ENCODE measurements at places on chromosomes 16 and 17.

- DNase-seq = no peak
Measured at GRCh38 chr17:62090021-62090824, 25.1 kb upstream of the MED13 start.

- no peak for DNase-seq
Measured at GRCh38 chr17:15278380-15278779, 13.3 kb upstream of the PMP22 start.

DNA sequence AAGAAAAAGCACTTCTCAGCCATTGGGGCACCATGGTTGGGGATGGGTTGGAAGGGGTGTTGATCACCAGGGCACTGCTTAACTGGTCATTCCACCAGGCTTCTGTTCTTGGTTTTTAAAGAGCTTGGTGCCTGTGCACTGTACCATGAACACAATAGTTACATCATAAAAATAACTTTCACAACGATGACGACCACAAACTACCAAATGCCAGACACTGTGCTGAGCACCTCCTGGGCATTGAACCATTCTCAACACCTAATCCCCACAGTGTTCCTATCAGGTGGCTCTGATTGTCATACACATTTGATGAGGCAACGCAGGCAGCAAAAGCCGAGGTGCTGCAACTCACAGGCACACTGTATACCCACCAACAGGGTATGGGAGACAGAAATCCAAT is 208.0 kb downstream of the FOXL1 start:
- no peak for DNase-seq

DNA sequence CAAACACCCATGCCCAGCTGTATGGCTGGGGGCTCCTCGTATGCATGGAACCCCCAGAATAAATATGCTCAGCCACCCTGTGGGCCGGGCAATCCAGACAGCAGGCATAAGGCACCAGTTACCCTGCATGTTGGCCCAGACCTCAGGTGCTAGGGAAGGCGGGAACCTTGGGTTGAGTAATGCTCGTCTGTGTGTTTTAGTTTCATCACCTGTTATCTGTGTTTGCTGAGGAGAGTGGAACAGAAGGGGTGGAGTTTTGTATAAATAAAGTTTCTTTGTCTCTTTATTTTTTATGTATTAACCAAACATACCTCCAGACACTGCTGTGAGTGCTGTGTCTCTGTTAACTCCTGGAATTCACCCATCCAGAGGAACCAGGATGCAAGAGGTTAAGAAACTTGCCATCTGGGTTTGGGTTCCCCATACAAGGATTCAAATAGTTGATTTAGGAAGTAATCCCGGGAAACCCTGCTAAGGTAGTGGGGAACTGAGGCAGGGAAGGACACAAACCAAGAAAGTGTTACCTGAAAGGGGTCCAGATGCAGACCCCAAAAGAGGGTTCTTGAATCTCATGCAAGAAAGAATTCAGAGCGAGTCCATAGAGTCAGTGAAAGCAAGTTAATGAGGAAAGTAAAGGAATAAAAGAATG is 37.4 kb upstream of the IL21R start:
- no peak for DNase-seq

- DNase-seq = no peak
Measured at GRCh38 chr16:10982465-10983150, 38.2 kb downstream of the CLEC16A start.

- no peak for DNase-seq
Measured at GRCh38 chr17:12637745-12638651, 27.7 kb upstream of the MYOCD start.

DNA sequence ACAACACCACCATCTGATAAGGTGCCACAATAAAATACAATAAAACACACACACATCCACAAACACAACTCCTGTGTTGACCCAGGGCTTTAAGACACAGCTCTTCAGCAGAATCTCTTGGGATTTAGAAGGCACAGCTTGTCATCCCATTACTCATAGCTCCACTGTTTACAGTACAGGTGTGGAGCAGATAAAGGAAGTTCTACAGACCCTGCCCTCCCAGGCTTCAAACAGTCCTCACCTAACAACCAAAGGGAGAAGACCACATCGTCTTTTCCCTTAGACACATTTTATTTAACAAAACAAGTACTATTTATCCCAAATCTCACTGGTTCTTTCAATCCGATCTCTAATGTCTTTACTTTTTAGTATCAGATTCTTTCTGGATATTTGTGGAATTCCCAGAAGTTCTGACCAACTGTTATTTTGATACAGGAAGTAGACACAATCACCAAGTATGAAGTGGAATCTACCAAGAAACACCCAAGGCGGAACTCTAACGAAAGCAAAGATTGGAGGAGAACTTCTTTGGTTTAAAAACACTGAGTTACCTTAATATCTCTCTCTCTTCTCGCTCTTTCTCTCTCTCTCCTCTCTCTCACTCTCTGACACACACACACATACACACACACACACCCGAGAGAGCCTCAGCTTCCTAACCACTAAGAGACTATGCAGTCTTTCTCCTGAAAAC is 46.1 kb downstream of the CYTH1 start:
- no peak for DNase-seq

All from brain pericyte (primary cell).